Kidney epithelial cell (primary cell): ENCODE measurements at places on chromosomes 3 and 15.
A peak's percentile ranks its signal among the peaks of the same experiment; 100 is the strongest.

GRCh38 chr3:66338927-66339326, 118.1 kb downstream of the SLC25A26 start:
- no peak for DNase-seq

DNA sequence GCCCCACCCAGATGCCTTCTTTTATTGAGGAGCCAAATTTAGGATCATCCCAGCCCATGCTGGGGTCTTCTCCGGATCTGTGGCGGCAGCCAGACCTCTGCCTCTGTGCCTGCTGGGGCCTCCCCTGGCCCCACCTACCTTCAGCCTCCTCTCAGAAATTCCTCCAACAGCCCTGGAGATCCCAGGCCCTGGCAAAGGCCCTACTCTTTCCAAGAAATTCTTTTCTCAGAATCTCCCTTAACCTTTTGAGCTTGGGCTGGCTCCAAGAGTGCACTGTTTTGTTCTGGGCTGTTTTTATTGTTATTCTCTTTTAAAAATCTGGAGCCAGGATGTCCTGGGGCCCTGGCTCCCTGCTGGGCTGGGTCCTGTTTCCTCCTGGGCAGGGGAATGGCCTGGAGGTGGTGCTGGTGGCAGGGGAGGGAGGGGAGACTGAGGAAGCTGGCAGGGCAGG, 57.8 kb downstream of the GRIP2 start:
- no peak for DNase-seq

DNA sequence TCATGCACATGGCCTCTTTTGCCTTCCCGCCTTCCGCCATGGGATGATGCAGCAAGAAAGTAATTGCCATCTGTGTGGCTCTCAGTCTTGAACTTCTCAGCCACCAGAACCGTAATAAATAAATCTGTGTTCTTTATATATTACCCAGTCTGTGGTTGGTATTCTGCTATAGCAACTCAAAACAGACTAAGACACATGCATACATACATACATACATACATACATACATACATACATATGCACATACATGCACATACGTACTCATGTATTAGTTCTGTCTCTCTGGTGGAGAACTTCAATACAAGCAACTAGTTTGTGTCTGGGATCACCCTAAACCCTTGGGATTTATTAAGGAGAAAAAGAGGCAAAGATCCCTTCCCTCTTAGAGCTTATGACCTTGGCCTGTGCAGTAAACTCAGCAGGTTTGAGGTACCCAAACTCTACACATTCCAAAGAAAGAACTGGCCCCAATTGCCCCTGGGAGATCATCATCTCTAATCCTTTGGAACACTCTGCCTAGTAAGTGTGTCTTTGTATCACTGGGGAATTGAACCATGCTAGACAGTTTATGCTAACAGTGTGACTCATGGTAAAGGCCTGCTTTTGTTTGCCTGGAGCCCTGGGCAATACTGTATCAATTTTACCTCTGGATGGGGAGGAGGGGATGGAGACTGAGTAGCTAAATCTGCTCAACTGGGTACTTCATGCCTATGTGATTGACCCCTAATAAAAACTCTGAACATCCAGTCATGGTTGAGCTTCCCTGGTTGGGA, 115.6 kb upstream of the LMCD1 start:
- peak; percentile 4 for DNase-seq

DNA sequence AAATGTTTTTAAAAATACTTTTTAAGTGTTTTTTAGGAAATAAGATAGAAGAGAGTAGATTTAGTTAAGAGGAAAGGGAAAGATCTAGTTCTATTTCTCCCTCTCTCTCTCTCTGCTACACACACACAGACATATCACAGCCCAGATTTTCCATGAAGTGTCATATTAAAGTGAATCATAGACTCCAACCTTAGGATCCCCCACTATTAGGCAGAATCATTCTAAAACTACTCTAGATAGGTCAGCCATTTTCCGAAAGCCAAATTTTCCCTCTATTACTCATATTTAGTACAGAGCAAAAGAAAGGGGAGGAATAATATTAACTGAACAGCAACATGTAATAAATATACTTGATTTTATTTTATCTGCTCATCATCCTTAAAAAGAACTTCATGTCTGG, 45.1 kb upstream of the RSL24D1 start:
- no peak for DNase-seq

- no peak for DNase-seq
Observed at GRCh38 chr15:74127954-74128784, 2.2 kb upstream of the ISLR2 start.

DNA sequence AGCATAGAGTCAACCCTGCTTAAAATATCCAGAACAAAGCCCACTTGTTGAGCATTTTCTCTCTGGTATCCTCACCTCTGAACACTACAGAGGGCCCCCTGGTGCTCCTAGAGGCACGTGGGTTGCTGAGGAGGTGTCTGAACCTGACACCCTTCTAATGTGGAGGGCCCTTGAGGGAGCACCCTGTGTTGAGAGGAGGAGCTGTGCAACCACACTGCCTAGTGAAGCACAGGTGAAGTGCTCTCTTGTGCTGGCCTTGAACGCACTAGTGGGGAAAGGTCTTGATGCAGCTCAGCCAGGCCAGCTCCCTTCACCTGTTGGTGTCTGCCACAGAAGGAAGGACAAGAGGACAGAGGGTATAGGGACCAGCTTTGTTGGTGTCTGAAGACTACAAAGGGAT, 51.9 kb downstream of the CCK start:
- no peak for DNase-seq
